ENCODE measurements at places on chromosomes 13 and 19.

GRCh38 chr13:59414006-59414405 is 749.7 kb downstream of the DIAPH3 start:
- DNase-seq: no peak

DNA sequence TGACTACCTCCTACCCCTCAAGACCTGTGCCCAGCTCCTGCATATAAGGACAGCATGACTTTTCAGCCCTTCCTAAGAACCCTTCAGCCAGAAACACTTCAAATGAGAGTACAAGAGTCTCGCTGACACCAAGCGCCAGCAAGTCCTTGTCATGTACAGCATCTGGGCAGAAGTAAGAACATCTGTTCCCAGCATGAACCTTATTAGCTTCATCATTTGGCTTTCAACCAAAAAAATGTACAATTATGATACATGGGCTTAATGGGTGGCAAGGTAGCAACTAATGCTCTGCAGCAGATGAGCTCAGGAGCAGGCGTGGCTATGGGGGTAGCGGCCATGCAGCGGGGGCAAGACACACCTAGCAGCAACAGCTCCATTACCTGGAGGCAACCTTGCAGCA is 487.6 kb downstream of the COG6 start:
- no peak for DNase-seq

- DNase-seq: peak; percentile 16
Observed at GRCh38 chr19:29872224-29872731, 60.5 kb downstream of the CCNE1 start.

DNA sequence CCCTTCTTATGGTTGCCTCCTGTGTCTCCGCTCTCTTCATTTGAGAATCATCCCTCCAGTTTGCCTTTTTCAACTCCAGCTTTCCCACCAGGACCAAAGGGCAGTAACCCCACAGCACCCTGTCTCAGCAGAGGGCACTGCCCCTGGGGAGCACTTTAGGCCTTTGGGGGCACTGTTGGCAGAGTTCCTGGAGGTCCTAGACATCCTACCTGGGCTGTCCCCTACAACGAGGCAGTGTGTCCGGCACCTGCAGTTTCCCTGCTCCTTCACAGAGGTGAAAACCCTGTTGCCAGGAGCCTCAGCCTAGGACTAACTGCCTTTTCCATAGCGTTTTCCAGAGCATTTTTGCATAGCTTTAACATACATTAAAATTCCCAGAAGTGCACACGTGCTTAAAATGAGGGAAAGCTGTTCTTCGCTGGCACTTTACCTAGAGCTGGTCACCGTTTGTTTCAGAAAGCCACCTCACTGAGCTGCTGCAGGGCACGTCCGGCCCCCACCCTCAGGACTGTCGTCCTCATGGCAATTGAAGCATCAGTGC is 234.9 kb downstream of the TEX29 start:
- DNase-seq: no peak

- no peak for DNase-seq
Observed at GRCh38 chr13:95146486-95146885, 154.8 kb downstream of the ABCC4 start.

DNA sequence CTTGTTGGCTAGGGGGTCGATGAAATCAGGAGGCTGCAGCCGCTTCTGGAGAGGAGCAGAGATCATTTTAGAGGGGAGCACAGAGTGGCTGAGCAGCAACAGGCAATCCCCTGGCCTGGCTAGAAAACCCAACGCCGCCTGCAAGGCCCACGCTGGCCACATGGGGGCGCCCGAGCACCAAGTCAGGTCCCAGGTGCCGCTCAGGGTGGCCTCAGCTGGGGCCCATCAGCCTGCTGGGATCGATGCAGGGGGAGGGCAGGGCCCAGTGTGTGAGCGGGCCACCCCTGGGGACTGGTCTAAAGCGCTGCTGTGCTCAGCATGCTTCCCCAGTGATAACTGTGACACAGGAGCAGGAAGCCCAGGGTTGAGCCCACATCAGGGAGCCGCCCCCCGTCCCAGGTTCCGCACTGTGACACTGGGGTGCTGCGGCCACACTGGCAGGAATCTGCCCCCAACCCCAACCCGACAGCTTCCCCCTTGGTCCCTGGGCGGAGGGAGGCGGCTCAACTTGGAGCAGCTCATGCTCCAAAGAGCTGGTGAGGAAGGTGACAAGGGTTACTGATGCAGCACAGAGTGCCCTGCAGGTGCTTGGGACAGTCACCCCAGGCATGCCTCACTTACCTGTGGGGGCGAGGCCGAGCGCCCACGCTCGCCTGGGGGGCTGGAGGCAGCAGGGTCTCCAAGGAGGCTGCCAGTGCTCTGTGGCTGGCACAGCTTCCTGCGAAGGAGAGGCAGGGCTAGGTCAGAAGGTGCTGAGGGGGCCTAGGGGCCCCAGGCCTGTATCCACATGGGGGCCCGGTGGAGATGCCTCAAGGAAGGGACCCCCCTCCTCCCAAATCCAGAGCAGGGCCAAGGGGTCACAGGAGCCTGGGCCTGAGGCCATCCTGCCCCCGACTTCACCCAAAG is 13.3 kb upstream of the ISYNA1 start:
- DNase-seq: no peak

GRCh38 chr19:17325881-17326594 is 8.6 kb downstream of the ANO8 start:
- no peak for DNase-seq

DNA sequence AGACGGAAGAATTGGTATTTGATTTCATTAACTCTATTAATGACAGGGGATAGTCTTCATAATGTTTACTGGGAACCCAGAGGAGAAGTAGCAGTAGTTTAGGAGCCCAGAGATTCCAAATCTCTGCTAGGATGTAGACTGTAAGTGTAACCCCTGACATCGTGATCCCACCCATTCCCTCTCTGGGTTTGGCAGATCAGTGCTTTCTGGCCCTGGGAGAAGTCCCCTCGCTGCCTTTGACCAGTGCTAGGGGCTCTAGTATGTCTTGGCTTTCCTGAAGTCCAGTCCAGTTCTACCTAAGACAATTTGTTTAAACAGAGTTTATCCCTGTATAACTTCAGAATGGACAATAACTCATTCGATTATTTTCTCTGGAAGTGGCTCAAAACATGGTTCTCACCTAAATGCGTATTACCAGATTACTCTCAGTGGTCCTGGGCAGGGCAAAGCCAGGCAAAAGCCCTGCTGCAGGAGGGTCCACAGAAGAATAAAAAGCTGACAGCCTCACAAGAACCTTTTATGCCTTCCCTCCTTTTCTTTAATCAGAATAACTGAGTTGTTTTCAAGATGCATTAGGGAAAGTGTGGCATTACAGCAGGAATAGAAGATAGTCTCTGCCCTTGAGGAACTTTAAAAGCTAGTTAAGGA is 11.8 kb downstream of the KLF5 start:
- no peak for DNase-seq

DNA sequence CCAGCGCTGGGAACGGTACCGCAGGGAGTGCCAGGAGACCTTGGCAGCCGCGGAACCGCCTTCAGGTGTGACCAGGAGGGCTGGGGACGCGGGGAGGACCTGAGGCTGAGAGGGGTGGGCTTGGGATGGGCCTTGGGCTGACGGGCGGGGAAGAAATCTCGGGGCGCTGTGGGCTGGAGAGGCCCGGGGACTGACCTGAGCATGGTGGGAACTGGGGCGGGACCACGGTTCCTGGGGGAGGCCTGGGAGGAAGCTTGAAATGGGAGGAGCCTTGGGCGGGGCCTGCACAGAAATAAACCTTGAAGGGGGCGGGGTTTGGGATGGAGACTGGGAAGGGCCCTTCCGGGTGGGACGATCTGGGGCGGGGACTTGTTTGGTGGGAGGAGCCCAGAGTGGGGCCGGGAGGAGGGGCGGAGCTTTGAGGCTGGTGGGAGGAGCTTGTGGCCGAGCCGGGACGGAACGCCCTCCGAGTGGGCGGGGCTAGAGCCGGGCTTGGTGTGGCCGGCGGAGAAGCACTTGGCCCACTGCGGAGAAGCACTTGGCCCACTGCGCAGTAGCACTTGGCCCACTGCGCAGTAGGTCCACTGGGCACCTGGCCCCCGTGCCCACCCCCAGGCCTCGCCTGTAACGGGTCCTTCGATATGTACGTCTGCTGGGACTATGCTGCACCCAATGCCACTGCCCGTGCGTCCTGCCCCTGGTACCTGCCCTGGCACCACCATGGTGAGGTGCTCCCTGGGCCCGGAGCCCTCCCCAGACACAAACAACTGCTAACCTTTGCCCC is 2.8 kb downstream of the GIPR start:
- DNase-seq: peak; percentile 82

DNA sequence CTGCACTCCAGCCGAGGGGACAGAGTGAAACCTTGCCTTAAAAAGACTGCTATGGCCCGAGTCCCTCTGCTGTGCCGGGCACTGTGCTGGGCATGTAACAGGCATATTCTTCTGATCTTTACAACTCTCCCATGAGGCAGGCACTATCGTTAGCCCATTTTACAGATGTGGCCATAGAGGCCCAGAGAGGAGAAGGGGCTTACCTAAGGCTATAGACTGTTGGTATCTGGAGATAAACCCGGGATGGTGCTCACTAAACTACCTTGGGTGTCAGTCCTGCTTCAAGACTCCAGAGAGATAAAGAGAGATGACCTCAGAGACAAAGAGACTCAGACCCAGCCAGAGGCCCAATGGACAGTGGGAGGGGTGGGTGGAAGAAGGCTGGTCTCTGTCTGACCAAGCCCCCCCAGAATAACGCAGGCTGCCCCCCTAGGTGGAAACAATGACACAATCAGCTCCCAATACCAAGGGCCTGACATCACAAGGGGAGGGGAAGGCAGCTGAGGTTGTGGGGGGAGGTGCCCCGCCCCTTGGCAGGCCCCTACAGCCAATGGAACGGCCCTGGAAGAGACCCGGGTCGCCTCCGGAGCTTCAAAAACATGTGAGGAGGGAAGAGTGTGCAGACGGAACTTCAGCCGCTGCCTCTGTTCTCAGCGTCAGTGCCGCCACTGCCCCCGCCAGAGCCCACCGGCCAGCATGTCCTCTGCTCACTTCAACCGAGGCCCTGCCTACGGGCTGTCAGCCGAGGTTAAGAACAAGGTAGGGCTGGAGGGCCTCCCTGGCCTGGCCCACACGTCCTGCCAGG is at the start of gene CNN1:
Gene CNN1, plus strand, starts transcription at position 620 of the 805 bp plus-strand sequence. Its CDS starts 77 bp downstream, at position 697.
- peak; percentile 67 for DNase-seq

DNA sequence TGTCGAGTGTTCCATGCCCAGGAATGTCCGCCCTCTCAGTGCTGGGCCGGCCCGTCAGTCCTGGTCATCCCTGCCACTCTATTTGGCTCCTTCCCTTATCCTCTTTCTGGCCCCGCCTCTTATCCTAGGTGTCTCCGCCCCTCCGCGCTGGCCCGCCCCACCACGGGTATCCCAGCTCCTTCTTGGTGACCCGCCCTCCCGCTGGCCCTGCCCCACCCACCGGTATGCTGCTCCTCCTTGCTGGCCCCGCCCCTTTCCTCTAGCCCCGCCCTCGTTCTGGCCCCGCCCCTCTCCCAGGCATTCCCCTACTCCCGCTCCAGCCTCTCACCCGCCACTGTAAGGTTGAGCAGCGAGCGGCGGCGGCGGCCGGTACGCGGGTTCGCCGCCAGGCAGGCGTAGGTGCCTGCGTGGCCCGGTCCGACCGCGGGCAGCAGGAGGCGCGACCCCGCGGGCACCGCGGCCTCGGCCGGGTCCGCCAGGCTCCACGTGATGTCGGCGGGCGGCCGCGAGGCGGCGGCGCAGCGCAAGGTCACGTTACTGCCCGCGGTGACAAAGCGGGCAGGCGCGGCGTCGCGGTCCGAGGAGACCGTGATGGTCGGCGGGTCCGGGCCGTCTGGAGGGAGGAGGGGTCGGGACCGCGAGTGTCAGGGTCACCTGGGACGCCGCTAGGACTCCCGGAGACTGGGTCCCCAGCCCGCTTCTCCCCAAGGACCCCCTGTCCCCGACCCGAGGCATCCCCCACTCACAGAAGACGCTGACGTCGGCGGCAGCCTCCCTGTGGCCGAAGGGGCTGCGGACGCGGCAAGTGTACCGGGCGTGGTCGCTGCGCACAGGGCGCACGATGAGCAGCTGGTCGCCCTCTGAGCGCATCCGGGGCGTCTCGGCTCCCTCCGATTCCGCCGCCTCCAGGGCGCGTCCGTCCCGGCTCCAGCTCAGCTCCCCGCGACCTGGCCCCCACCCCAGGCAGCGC is 2.0 kb downstream of the VSIG10L start:
- peak; percentile 94 for DNase-seq

DNA sequence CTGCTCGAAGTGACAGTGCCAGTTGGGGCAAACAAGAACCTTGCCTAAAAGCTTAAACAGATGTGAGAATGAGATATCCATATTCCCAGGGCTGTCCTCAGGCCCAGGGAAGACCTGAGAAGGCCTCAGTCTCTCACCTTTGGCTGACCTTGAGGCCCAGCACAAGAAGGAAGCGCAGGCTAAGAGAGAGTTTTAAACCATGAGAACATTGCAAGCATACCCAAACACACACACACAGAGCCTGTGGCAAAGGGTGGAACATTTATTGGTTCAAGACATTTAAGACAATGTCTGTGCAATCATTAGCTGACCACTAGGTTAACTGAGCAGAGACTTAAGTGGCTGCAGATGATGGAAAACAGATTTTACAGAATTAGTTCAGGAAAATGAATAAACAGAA is 248.2 kb downstream of the NBEA start:
- DNase-seq: peak; percentile 17

DNA sequence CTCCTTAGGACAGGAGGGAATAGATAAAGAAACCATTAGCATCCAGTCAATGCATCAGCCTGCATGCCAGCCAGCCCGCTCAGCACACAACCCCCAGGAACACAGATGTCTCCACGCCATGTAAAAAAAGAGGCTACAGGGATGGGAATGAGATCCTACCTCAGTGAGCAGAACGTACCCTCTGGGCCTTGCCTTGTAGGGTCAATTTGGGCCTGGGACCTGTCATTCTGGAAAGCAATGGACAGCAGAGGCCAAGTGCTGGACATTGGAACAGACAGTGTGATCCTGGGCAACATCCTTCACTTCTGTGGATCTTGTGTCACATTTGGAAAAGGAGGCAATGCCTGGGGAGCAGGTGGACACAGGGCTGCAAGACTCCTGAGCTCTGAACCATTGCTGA is 26.0 kb downstream of the VSTM2B start:
- DNase-seq: no peak

GRCh38 chr13:109899748-109900147 is 113.4 kb upstream of the IRS2 start:
- DNase-seq: no peak

DNA sequence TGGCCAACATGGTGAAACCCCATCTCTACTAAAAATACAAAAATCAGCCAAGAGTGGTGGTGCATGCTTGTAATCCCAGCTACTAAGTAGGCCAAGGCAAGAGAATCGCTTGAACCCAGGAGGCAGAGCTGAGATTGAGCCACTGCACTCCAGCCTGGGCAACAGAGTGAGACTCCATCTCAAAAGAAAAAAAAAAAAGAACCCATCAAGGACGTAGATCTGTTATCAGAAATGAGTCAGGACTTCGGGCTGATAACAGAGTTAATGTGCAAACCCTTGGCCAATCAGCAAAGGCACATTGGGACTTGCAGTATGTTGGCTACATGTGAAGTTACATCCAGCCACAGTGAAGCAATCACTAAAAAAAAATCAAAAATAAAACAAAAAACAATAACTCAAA is 4.8 kb upstream of the LGALS7B start:
- peak; percentile 95 for DNase-seq
